SHP77 treated with DMSO at 0.1 percent for 48 hours (cell line): ENCODE measurements at places on chromosomes 6 and 20.

GRCh38 chr20:36313926-36314325 lies 7.8 kb downstream of the DLGAP4 start:
- DNase-seq: no peak

DNA sequence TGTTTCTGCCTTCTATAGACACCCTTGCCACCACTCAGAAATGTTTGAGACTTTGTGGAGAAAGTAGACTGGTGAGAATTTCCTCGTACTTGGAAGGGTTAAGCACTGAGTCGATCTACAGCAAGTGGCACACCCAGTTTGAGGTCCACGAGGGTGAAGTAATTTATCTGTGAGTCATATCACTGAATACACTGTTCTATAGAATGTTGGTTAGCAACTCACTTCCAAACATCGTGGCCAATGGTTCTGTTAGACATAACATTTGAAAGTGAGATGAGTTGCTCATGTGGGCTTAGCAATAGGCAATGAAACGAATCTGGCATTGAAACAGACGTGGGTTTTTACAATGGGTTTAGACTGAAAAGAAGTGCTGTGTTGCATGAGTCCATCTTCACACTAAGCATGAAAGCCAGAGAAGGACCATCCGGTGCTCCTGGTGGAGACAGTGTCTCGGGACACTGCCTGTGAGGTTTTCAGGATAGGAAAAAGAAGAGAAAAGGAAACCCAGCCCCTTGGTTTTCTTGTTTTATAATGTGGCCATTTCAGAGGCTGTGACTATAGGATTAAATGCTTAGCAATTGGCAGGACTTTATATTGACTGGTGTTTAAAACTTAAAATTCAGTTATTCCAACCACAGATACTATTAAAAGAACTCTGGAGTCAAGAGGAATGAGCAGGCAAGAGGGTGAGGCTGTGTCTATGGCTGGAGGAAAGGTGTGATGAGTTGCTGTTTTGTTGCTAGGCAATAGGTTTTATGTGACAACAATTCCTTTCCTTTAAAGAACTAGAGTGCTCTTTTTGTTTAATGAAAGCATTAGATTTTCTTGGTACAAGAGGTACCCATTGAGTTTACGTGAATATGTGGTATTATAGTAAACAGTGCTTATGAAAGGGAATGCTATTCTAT lies 31.0 kb upstream of the EZR start:
- DNase-seq: no peak

GRCh38 chr6:146909376-146909775 lies 294.8 kb upstream of the STXBP5 start:
- DNase-seq: no peak

GRCh38 chr6:121549736-121550135 lies 114.3 kb downstream of the GJA1 start:
- no peak for DNase-seq
